Left forelimb (tissue), 1 donor: ENCODE measurements at places on chromosomes 2 and 18.
A peak's percentile ranks its signal among the peaks of the same experiment; 100 is the strongest.

DNA sequence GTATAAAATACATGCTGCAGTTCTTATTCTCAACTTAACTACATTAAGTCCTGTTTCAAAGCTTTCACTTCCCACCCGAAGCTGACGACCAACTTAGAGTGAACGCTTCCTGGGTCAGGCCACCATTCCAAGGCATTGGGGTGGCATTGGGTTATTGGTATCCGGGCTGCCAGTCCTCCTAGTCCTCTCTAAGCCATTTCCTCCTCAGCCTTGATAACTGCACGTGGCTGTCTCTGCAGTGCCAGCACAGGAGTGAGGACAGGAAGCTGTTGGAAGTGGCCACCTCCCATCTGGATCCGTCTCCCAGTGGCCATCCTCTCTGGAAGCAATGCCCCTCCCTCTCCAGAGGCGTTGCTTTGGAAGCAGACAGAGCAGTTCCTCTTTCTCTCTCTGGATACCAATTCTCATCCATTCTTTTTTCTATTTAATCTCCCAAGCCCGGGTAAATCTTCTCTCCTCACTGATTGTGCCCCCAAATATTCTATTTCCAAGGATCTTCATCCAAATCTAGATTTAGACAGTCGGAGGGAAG is 354.7 kb downstream of the EIPR1 start:
- no peak for DNase-seq

DNA sequence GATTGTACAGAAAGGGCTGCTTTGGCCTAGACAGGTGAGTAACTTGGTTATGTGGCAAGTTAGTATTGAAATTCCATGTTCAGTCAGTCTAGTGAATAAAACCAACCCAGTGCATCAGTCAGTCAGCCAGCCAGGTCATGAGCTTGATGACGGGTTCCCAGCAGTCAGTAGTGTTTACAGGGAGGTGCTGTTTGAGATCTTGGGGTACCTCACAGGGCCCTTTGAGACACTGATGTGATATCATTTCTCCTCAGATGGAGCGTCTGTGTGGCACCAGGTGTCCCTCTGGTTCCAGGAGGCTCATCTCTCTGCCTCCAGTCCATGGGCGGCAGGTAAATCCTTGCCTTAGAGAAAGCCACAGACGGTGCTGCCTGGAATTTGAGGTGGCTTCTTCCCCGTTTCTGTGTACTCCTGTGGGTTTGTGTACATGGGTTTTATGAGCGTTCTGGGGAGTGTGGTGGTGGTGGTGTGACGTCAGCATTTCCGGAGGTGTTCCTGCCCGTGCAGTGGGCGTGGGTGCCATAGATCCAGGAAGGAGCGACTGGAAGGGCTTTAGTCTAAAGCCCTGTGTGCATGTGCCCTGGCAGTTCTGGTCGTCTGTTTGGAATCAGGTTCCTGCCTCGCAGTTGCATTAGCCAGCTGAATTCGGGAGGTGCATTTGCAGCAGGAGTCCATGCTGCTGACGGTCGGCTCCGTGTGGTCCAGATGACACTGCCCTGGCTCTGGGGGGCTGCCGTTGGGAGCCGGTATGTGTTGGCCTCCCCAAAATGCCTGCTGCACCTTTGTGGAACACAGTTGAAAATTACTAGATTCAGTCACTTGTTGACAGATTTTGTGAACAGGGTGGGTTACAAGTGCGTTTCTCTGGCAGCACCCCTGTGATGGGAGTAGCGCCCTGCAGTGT is 2.1 kb downstream of the CTDP1 start:
- no peak for DNase-seq

DNA sequence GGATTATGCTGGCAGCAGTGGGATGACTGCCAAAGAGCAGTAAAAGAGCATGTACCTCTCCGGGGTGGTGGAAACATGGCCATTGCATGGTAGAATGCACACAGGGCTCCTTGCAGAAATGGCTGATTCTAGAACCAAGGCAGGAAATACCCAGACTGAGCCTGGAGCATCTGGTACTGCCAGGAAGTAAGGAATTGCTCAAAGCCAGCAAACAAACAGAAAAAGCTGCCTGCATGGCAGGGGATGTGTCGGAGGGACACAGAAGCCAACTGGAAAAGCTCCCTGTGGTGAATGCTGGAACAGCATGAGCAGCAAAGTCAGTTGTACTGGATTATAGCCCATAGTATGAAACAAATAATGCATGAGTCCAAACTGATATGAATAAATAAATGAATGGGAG is 78.0 kb upstream of the NFATC1 start:
- DNase-seq: no peak

GRCh38 chr2:59458800-59459199 is 1094.7 kb downstream of the BCL11A start:
- DNase-seq: no peak

GRCh38 chr18:42477267-42477666 is 522.2 kb downstream of the PIK3C3 start:
- DNase-seq: no peak

- no peak for DNase-seq
These were observed 202.5 kb upstream of the SESTD1 start for GRCh38 chr2:179467111-179467510.

- DNase-seq: peak; percentile 88
These were observed at the start of gene IL1R1 for GRCh38 chr2:102141970-102142828. TSS of gene IL1R1 (plus strand) at chr2:102142746. CDS start at chr2:102157725, 14,979 bp downstream.

DNA sequence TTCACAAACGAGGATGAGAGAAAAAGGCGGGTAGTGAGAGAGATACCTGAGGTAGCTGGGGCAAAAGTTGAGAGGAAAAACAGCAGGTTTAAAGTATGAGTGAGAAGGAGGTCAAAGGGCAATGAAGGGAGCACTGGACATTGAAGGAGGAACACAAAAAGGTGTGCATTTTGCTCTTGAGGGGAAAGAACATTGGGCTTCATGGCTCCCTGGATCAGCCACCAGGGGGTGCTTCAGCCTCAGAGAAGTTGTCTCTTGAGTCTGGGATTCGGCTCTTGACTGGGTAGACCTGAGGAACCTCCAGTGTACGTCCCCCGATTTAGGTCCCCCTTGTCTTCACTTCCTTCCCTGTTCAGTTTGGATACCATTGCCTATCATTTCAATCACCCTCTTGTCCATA is 128.5 kb downstream of the RAPGEF4 start:
- no peak for DNase-seq
